ENCODE measurements at places on chromosomes 11 and 22. TPM values are rescaled to one million over a fixed set of nuclear protein-coding genes. Genes with fewer than 3 reads are reported as not detected.
A peak's percentile ranks its signal among the peaks of the same experiment; 100 is the strongest.

DNA sequence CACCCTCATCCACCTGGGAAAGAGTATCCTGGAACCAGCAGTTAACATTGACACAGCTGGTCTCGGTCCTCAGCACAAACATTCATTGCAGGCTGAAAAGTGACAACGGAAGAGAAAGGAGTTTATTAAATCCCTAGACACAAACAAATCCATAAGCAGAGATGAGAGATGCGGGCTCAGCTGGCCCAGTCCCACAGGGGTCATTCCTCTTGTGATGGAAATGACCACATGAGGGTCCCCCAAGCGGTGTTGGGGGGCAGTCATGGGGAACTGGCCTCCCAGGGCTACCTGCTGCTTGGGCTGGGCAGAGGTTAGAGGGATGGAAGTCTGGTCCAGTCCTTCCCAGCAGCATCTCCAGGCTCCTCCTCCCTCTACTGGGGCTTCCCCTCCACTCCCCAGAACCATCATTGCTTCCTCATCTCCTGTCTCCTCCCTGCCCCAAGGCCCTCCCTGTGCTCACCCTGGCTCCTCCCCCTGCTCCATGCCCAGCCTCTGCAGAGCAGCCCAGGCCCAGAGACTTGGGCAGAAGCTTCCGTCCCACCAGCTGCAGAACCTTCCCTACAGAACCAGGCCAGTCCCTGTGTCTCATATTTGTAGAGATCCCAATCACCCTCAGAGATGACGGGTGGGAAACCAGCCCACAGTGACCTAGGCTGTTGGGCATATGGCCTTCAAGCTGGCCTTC, 5.4 kb upstream of the IGLL5 start:
- DNase-seq: no peak

- no peak for DNase-seq
Observed at GRCh38 chr11:9858822-9859221, 194.9 kb downstream of the SWAP70 start.

MLC1 gene
- total RNA-seq: 3.3 TPM

DNA sequence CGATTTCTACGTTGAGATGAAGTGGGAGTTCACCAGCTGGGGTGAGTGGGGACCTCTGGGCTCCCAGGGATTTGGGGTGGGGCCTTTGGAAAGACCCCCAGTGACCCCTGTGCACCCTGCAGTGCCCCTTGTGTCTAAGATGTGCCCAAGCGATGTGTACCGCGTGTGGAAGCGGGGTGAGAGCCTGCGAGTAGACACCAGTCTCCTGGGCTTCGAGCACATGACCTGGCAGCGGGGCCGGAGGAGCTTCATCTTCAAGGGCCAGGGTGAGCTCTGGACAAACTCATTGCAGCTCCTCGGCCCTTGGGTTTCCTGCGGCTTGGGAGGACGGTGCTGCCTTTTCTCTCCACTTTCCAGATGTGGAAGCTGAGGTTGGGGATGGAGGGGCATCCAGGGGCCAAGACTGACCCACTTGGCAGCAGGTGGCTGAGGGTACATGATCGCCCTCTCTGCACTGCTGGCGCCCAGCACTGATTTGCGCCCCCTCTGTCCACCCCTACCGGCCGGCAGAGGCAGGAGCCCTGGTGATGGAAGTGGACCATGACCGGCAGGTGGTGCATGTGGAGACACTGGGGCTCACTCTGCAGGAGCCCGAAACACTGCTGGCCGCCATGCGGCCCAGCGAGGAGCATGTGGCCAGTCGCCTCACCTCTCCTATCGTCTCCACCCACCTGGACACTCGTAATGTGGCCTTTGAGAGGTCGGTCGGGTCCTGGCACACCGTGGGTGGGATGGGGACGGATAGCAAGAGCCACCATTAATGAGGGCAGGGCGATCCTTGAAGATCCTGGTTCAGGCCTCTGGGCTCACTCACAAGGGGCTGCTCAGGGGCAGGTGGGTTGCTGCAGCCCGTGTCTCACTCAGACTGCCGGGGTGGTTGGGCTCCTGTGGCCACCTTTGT, 2.6 kb downstream of the ANKRD13D start:
- no peak for DNase-seq

DNA sequence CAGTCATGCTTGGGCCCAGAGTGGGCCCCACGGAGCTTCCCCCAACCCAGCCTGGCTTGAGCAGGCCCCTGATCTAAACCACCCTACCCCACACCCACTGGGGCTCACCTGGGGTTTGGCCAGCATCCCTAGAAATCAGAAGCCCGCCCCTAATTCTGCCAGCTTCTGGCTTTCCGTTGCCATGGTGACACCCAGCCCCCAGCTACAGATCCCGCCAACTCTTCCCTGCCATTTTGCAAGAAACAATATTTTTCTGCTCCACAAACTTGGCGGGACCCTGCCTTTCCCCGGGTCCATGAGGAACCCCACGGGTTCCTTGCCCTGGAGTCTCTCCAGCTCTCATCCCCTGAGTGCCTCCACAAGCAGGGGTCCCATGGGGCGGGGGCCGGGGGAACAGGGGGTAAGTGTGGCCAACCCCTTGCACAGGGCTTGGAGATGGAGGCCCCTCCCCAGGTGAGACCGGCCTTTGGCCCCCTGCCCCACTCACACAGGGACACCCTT, 90.0 kb downstream of the CDKN1C start:
- no peak for DNase-seq

DNA sequence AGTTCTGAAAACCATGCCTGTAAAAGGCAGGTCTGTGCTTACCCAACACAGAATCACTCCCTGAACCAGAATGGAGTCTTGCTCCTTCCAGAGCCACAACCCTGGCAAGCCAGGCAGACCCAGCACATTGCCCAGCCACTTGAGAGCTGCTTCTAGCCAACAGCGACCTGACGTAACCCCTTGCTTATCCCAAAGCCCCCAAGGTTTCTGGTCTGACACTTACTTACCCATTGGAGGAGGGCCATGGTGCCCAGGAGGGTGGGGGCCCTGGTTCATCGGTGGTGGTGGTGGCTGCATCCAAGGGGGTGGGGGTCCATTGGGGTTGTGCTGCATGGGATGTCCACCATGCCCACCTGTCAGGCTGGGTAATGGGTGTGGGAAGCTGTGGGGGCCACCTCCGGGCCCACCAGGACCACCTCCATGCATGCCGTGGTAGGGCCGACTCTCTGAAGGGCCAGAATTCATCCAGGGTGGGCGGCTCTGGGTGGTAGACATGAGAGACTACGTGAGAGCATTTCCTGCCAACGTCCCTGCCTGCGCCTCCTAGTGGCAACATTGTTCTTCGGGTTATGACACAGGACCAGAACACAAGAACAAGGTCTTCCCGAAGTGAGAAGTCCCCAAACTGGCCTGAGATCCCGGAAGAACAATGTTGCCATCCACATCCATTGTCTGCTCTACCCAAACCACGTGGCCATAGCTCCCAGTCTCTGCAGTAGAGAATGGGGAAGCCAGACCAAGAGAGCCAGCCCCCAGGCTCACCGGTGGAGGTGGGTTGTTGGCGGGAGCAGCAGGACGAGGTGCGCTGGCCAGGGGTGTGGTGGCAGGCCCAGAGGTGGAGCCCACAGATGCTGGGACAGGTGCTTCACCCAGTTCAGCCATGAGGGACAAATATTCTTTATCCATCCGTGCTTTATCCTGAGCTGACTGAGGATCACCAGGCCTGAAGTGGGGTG, 7.8 kb upstream of the PYGM start:
- peak; percentile 86 for DNase-seq

DNA sequence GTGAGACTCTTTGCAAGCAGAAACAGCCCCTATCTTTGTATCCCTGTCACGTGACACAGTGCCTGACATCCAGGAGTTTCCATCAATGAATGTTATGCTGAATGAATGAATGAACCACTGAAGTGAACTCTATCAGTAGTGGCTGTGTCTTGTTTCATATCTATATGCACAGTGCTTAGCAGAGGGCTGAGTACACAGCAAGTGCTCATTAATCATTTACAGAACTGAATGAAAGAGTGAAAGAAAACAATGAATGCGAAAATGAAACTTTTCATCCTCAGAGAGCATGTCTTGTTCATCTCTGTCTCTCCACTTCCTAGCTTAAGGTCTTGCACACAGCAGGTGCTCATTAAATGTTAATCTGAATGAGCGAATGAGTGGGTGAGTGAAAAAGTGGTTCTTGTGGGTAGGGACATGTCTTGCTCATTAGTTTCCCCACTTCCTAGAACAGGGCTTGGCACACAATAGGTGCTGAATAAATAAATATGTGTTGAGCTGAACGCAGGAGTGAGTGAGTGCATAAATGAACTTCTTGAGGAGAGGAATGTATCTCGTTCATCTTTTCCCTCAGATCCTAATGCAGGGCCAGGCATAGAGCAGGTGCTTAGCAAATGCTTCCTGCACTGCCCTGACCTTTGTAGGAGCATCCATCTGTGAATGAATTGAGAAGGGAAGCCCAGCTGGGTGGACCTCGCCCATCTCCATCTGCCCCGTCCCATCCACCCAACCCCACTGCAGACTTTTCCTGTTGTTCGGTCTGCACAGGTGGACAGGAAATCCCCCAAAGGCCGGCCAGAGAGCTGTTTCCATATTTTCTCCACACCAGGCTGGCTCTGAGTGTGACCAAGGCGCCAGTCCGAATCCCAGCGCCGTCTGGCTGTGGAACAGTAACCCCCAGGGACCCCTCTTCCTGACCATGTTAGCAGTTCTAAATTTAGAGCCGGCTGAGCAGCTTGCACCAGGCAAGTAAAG, 113.4 kb upstream of the CRYBB3 start:
- DNase-seq: no peak
